Natural killer cell treated with Interleukin-12 subunit alpha and Interleukin-12 subunit beta and Interleukin-15 and Interleukin-18, amount 100 ng/mL, for 72 hours (primary cell): ENCODE measurements at places on chromosomes 13 and 19. TPM values are rescaled to one million over a fixed set of nuclear protein-coding genes. Genes with fewer than 3 reads are reported as not detected.

GRCh38 chr13:41708713-41709112, 251.4 kb downstream of the RGCC start:
- no peak overlapping the region for H3K4me3 ChIP-seq
- no peak for DNase-seq
- no peaks in the 10 kb centered on the region for H3K4me1 ChIP-seq
- no peaks in the 10 kb centered on the region for H3K27me3 ChIP-seq

- no peaks in the 10 kb centered on the region for H3K27me3 ChIP-seq
- H3K4me3 ChIP-seq = no peak overlapping the region
- H3K4me1 ChIP-seq = no peaks in the 10 kb centered on the region
- H3K36me3 ChIP-seq = peaks cover 21% of the 10 kb centered on the region
- DNase-seq = no peak
These were observed 1056.9 kb upstream of the ATXN8OS start for GRCh38 chr13:69050696-69051095.

DNA sequence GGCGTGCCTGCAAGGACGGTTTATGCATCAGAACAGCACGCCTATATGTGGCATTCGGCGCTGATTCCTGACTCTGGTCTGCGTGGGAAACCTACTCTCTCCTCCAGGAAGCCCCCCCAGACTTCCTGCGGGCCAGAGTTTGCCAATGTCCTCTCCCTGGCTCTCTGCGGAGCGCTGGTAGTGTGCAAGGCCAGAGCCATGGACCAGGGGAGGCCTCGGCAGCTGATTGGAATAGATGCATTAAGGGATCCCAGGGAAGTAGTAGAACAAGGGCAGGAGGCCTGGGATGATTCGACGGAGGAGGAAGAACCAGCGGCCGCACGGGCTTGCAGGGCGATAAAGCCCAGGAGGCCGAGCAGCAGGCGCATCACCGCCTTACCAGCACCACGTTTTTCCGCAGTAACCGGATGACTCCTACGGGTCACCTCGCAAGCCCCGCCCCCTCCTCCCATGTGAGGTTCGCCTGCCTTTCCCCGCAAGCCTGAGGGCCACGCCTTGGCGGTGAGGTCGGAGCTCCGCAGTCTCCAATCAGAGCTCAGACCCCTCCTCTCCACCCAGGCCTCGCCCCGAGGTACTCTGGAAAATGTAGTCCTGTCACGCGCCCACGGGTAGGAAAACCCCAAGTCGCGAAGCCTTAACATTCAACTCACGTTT, 5.0 kb downstream of the CLEC11A start:
- no peak overlapping the region for H3K27ac ChIP-seq
- peaks cover 12% of the 10 kb centered on the region for H3K4me1 ChIP-seq
- no peaks in the 10 kb centered on the region for H3K36me3 ChIP-seq
- H3K4me3 ChIP-seq = no peak overlapping the region
- H3K27me3 ChIP-seq = peaks cover 12% of the 10 kb centered on the region
- DNase-seq = peak; percentile 83

- H3K4me1 ChIP-seq = peaks cover 27% of the 10 kb centered on the region
- DNase-seq = no peak
- H3K27ac ChIP-seq = no peak overlapping the region
- H3K36me3 ChIP-seq = no peaks in the 10 kb centered on the region
- peaks cover 6% of the 10 kb centered on the region for H3K27me3 ChIP-seq
- peak overlapping the region; percentile 2 for H3K4me3 ChIP-seq
These were observed 9.6 kb upstream of the BBC3 start for GRCh38 chr19:47240556-47240955.

GRCh38 chr13:20336761-20337160, 104.6 kb upstream of the GJB6 start:
- H3K27ac ChIP-seq = peak overlapping the region; percentile 10
- no peak overlapping the region for H3K4me3 ChIP-seq
- no peaks in the 10 kb centered on the region for H3K36me3 ChIP-seq
- H3K27me3 ChIP-seq = peaks cover 8% of the 10 kb centered on the region
- H3K4me1 ChIP-seq = peaks cover 15% of the 10 kb centered on the region
- DNase-seq = no peak

- no peak overlapping the region for H3K4me3 ChIP-seq
- no peaks in the 10 kb centered on the region for H3K36me3 ChIP-seq
- no peak overlapping the region for H3K27ac ChIP-seq
- no peaks in the 10 kb centered on the region for H3K4me1 ChIP-seq
- H3K27me3 ChIP-seq = no peaks in the 10 kb centered on the region
These were observed 145.7 kb downstream of the MIPEP start for GRCh38 chr13:23743278-23744076.

- H3K27ac ChIP-seq = no peak overlapping the region
- no peaks in the 10 kb centered on the region for H3K27me3 ChIP-seq
- H3K4me1 ChIP-seq = no peaks in the 10 kb centered on the region
- H3K4me3 ChIP-seq = no peak overlapping the region
These were observed 1498.1 kb downstream of the UQCRFS1 start for GRCh38 chr19:27714857-27715256.

DNA sequence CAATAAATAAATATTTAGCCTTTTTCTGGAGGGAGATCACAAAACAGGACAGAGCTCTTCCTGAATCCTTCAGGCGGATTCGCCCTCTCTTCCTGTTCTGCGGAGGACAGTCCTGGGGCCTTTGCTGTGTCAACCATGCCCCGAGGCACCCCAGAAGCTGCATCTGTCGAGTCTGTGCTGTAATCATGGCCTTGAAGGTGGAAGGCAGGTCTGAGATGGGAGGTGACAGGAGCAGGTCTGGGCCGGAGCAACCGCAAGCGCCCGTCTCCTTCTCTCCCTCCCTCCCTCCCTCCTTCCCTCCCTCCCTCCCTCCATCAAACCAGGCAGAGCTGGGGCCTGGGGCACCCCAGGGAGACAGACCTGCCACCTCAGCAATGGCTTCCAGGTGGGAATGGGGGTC, 4.6 kb upstream of the FXYD3 start:
- H3K27me3 ChIP-seq = no peaks in the 10 kb centered on the region
- H3K36me3 ChIP-seq = no peaks in the 10 kb centered on the region
- H3K4me1 ChIP-seq = no peaks in the 10 kb centered on the region
- no peak overlapping the region for H3K27ac ChIP-seq
- no peak for DNase-seq

DNA sequence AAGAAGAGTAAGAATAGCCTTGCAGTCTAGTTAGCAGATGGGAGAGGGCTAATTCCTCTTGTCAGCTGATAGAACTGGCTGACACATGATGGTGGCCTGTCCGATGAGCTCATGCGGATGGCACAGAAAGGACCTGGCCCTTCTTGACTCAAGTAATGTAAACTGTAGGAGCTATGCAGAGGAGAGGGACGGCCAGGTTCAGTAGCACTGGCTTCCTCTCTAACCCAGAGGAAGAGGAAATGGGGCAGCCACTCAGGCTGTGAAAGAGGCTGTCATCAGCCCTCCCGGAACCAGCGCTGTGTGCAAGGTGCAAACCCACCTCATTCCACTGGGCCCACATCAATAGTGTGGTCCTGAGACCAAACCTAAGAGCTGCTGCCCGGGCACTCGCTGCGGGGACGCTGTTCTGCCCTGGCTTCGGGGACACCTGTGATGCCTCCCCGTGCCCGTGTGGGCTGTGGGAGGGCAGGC, 30.8 kb upstream of the USE1 start:
- H3K36me3 ChIP-seq = no peaks in the 10 kb centered on the region
- peak; percentile 76 for DNase-seq
- peak overlapping the region; percentile 97 for H3K4me3 ChIP-seq
- peaks cover 25% of the 10 kb centered on the region for H3K4me1 ChIP-seq

GRCh38 chr13:81058211-81058915, 717.4 kb upstream of the SPRY2 start:
- no peak overlapping the region for H3K4me3 ChIP-seq
- H3K4me1 ChIP-seq = no peaks in the 10 kb centered on the region
- H3K36me3 ChIP-seq = no peaks in the 10 kb centered on the region
- no peak for DNase-seq

DNA sequence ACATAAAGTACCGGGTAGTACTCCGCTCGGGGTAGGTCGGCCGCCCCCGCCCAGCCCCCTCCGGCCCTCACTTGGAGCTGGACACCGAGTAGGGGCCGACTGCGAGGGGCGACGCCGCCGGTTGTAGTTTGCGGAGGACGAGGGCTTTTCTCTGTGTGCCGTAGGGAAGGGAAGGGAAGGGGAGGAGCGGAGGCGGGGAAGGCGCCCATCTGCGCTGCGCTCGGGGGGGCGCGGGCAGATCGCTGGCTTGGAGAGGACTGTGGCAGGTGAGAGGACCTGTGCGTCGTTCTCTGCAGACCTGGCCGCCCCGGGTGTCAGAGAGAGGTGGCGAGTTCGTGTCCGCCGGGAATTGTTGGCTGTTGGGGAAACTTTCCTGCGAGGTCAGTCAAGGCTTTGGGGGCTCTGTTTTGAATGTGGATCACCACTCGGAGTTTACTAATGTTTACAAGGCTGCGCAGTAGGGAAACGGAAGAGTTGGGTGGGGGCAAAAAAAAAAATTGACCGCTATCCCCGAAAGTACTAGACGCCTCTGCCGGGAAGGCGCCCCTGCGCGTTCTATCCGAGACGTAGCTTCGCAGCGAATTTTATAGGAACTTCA, 1.4 kb downstream of the ING1 start:
- H3K4me3 ChIP-seq = peak overlapping the region; percentile 98
- H3K27ac ChIP-seq = peak overlapping the region; percentile 90
- no peaks in the 10 kb centered on the region for H3K27me3 ChIP-seq
- H3K36me3 ChIP-seq = peaks cover 6% of the 10 kb centered on the region
- DNase-seq = no peak

DNA sequence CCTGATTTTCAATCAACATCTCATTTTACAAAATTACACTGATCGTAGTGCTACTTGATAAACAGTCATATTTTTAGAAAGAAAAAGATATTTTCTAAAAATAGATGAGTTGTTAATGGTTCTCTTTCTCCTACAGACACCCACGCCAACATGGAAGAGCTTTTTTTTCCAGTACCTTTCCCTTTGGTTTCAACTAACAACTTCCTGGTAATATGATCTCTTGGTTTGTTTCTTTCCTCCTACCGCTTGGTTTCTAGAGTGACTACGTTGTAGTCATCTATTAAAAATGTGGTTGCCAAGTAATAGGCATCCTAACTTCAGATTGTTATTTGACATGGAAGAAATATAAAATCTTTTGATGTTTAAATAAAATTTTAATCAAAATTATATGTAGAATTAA, 189.0 kb downstream of the LACC1 start:
- H3K4me1 ChIP-seq = no peaks in the 10 kb centered on the region
- H3K27me3 ChIP-seq = peaks cover 38% of the 10 kb centered on the region
- H3K27ac ChIP-seq = no peak overlapping the region
- H3K36me3 ChIP-seq = peaks cover 26% of the 10 kb centered on the region

The NLRP7 gene
- 1.1 TPM for total RNA-seq
